ENCODE measurements at places on chromosomes 1 and 21. TPM values are rescaled to one million over a fixed set of nuclear protein-coding genes. Genes with fewer than 3 reads are reported as not detected.

NUDT4B gene
- 3.6 TPM for total RNA-seq

ST6GALNAC3 gene
- not detected for total RNA-seq

ZSWIM5 gene
- 11.0 TPM for total RNA-seq

ATP1A4 gene
- total RNA-seq, result not detected

TMPRSS15 gene
- total RNA-seq, result not detected

KPRP gene
- total RNA-seq, result not detected

IGSF9 gene
- total RNA-seq, result not detected

C1orf216 gene
- total RNA-seq, result 1.1 TPM

STUM gene
- not detected for total RNA-seq

KMO gene
- total RNA-seq, result not detected

OLIG2 gene
- total RNA-seq, result not detected

MMEL1 gene
- not detected for total RNA-seq

SH2D5 gene
- total RNA-seq, result 1.7 TPM

AMY1A gene
- not detected for total RNA-seq

TFF2 gene
- total RNA-seq, result not detected

CYYR1 gene
- total RNA-seq, result not detected

RCSD1 gene
- total RNA-seq, result not detected

TMCC2 gene
- total RNA-seq, result 0.21 TPM

CCDC18 gene
- 16.3 TPM for total RNA-seq

FNDC10 gene
- total RNA-seq, result 2.5 TPM

ADCY10 gene
- 0.02 TPM for total RNA-seq

TMOD4 gene
- total RNA-seq, result not detected

BCAN gene
- not detected for total RNA-seq

LRRIQ3 gene
- total RNA-seq, result 1.2 TPM

XCL2 gene
- total RNA-seq, result not detected

MNDA gene
- not detected for total RNA-seq

AJAP1 gene
- not detected for total RNA-seq

OR2W3 gene
- total RNA-seq, result not detected

SPOCD1 gene
- total RNA-seq, result 0.08 TPM

TAS1R2 gene
- not detected for total RNA-seq

TDRD5 gene
- total RNA-seq, result not detected

SPATA6 gene
- 1.8 TPM for total RNA-seq

C2CD4D gene
- not detected for total RNA-seq

MRPL24 gene
- total RNA-seq, result 45.7 TPM
